ENCODE measurements at places on chromosomes 12 and 14.

GRCh38 chr12:52407918-52408317, 1.8 kb upstream of the KRT82 start:
- DNase-seq: no peak

GRCh38 chr12:41250748-41251147, 62.6 kb downstream of the PDZRN4 start:
- DNase-seq: no peak

DNA sequence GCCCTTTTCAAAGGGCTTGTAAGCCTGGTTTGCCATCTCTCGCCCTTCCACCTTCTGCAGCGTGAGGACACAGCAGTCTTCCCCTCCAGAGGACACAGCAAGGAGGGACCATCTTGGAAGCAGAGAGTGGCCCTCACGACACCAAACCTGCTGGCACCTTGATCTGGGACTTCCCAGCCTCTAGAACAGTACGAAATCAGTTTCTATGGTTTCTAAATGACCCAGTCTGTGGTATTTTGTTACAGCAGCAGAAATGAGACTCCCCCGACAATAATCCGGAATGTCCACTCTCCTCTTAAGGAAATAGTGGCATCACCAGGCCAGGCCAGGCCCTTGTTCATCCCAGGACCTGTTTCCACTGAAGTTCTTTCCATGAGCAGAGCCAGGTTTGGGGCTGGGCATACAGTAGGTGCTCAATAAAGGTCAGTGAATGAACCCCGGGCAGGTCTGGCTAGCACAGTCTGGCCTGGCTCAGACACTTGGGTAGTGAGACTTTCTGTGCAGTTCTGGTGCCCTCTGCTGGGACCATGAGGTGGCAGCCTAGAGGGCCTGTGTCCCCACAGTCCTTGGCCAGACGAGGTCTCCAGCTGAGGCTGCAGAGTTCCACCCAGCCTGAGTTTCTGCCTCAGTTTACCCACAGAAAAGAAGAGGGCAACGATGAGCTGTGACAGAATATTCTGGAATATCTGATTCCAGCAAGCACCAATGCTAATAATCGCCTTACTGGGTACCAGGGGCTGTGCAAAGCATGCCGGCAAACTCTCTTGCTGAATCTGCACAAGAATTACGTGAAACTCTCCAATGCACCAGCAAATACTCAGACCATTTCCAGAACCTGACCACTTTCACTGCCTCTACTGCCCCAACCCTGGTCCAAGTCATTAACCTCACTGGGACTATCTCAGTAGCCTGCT, 14.0 kb downstream of the ABCB9 start:
- no peak for DNase-seq

DNA sequence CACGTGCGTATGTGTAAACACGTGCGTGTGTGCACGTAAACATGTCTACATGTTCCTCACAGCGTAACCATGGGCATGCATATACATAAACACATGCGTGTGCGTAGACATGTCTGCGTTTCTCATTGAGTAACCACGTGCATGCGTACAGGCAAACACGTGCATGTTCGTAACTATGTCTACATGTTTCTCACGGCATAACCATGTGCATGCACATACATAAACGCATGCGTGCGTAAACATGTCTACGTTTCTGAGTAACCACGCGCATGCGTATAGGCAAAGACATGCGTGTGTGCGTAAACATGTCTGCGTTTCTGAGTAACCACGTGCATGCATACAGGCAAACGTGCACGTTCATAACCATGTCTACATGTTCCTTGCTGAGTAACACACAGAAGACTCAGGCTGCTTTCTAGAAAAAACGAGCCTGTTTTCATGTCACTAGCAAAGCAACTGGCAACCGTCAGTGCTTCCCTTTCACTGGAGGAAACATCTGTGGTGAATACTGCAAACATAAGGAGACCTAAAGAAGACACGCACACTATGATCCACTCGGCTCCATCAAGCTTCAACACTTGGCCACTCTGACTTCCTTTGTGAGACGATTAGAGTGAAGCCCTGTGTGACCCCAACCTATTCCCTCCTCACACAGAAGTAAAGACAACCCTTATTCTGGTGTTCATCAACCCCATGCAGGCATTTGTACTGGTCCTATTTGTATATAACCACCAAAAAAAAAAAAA, 28.8 kb downstream of the POLE start:
- DNase-seq: no peak

- no peak for DNase-seq
Measured at GRCh38 chr12:115511986-115512711, 765.3 kb downstream of the MED13L start.

DNA sequence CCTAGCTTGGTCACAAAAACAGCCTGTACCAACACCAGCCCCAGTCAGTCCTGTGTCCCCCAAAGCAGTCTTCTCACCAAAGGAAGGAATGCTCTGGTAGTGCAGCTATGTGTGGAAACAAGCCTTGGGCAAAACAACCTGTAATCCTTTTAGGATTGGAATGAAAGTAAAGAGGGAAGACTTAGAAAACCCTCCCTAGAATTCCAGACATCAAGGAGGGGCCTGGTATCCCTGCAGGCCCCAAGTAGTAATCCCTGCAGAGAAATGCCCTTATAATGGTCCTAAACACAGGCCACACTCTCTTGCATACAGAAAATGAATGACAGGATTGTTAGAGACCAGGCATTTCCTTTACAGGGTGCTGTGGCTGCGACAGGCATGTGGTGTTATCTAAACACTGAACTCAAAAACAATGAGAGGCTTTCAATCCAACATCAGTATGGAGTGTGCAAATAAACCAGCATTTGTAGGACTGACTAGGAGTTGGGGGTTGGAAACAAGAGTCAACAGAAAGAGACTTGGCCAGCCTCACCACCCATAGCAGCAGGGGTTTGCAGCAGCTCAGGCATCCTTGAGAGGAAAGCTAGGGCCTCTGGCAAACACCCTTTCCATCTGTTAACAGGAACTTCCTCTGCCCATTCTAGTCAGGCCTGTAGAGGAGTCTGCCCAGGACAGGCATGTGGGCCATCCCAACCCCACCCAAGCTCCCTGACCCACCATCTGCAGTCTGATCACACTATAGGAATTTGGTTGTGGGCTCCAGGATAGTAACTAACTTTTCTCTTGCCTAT, 59.1 kb downstream of the DCAF5 start:
- DNase-seq: no peak

DNA sequence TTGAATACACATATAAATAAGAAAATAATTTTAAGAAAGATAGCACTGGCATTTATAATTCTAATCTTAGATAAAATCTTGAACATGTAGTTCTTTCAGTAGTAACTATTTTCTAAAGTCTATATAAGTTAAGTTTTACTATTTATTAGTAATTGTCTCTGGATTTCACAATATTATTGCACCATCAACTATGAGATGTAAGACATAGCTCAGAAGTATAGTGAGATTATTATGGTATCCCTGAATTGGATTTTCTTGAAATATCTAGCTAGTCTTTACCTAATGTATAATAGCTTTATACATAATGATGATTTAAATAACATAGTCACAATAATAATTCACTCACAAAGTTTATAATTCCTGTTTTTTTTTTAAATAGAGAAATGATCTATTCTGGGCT, 6.7 kb downstream of the CLEC12A start:
- no peak for DNase-seq

DNA sequence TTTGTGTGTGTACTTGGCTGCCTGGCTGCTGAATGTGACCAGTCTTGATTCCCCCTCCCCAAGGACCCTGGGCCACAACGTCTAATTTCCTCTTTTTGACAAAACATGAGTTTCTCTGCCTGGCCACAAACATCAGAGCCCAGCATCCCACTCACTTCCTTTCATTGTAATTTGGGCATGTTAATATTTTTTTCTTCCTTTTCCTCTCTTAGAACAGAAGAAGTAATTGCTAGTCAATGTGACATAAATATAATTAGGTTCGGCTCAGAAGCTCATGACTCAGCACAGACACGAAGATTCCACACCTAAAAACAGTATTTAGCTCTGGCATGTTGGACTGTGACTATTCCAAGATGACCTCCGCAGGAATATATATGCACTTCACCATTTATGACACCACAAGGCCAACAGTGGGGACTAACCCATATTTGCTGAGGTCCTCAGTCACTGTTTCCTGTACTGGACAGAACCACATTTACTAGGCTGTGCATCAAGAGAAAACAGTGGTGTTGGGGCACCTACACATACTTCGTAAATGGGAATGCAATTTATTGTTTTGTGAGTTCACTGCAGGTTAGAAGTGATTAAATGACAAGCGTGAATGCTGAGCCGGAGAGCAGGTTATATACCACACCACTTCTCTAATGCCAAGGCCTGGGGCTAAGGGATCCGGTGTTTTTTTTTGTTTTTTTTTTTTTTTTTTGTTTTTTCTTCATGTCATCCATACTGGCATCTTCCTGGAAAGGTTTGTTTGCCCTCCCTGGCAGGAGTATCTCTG, 4.2 kb downstream of the GSG1 start:
- DNase-seq: no peak

All from AG09309 (cell line).